Skin of body (tissue), 3 donors: ENCODE measurements at places on chromosomes 5 and 9.

- DNase-seq, result no peak
Observed at GRCh38 chr5:81601919-81602318, 149.0 kb downstream of the SSBP2 start.

DNA sequence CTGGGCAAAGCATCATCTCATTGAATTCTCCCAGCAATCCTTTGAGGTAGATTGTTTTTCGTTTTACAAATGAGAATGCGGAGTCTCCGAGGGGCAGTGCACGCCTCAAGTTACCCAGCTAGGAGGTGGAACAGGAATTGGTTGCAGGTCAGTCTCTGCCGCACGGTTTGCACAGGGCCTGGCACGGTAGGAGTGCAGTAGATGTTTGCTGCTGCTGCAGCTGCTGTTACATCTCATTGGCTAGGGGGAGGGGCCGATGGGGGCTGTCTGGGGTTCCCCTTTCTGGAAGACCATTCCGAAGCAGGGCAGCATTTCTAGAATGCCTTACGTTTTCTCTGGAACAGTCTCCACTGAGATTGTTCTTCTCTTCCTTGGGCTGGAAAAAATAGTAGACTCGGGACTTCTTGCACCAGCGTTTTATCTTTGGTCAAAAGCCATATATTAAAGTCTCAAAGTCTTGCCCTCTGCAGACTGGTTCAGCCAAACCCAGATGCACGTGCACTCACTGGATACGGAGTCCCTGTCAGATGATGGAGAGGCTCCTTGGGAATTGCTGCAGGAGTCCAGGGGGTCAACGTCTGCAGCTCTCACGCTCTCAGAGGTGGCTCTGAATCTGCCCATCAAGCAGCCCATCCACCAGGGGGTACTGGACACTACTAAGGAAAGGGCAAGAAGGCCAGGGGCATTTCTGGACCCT lies 1.2 kb downstream of the USP20 start:
- DNase-seq, result no peak

DNA sequence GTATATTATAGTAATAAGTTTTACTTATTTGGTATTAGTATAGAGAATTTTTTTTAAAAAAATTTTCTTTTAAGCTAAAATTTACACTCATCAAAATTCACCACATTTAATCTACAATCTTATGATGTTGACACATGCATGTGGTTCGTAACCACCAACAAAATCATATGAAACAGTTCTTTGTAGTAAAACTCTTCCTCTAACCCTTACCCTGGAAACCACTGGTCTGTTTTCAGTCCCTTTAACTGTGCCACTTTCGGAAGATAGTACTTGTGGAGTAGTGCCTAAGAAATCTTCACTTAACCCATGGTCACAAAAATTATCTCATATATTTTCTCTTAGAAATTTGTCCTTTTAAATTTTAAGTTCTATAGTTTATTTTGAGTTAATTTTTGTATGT lies 1498.8 kb downstream of the MAT2B start:
- no peak for DNase-seq

DNA sequence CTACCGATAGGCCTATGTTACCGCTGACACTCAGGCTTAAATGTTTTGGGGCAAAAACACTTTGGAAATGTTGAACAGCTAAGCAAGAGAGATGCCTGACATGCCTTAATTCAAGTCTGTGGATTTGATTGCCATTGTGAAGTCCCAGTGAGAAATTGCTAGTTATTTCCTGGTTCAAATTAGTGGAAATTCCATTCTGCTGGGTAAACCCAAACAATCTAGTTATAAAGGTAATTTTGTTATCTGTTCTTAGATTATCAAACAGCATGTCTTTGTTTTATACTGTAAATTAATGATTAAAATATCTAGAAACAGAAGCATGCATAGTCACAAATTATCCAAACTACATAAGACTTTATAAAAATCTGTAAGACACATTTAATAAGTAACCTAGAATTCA lies 96.6 kb downstream of the PJA2 start:
- no peak for DNase-seq

- DNase-seq, result no peak
Observed at GRCh38 chr5:57111993-57112392, 61.9 kb upstream of the GPBP1 start.

- no peak for DNase-seq
Observed at GRCh38 chr9:82668689-82669199, 394.2 kb downstream of the RASEF start.

- no peak for DNase-seq
Observed at GRCh38 chr5:1164696-1165630, 36.4 kb upstream of the SLC6A19 start.

DNA sequence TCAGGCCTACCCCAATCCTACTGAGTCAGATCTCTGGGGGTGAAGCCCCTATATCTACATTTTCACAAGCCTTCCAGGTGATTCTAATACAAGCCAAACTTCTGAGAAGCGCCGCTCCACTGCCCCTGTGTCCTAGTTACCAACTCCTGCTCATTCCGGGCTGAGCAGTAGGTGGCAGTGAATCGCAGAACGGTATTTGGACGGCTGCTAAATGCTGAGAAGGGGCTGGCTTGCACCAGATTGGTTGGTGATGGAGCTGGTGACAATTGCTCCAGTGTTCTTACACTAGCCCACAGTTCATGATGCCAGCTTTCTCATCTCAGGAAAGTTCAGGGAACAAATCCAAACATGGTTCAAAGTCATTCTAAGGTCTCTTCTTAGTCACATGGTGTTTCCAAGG lies 31.1 kb upstream of the FGF1 start:
- peak; percentile 59 for DNase-seq

DNA sequence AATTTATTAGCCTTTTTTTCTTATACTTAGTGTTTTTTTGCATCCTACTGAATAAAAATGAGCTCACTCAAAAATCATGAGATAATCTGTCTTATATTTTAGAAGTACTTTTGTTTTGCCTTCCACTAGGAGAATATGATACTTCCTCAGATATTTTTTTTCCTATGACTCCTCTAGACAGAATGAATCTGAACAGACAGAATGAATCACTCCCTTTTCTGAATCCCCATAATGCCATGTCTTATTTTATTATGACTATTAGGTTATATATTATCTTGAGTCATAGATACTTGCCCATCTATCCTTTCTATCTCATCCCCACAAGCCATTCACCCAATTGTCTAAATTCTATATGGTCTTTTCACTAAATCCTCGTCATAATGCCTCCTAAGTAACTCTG lies 134.6 kb downstream of the BRINP1 start:
- no peak for DNase-seq

DNA sequence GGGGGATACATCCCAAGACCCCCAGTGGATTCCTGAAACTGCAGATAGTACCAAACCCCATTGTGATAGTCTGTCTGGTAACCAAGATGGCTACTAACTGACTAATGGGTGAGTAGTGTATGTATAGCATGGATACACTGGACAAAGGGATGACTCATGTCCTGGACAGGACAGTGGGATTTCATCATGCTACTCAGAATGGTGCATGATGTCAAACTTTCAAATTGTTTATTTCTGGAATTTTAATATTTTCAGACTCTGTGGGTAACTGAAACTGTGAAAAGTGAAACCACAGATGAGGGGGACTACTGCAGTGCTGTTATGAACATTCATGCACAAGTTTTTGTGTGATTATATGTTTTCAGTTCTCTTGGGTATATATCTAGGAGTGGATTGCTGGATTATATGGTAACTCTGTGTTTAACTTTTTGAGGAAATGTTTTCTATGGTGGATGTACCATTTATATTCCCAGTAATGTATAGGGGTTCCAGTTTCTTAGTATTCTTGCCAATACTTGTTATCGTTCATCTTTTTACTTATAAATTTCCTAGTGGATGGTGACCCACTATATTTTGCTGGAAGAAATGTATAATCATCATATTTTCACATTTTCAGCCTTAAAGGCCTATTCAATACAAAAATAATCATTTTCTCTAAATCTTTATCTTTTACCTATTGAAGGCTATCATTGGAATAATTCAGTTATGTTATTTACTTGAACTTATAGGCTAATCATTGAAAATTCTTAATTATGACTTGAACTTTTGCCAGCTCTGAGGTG lies 140.9 kb downstream of the NR3C1 start:
- no peak for DNase-seq

GRCh38 chr9:86942281-86943200 lies 4.8 kb downstream of the GAS1 start:
- peak; percentile 77 for DNase-seq

- DNase-seq, result no peak
Observed at GRCh38 chr9:137053944-137054931, at the start of gene ENTPD2. ENTPD2 (minus strand) TSS chr9:137054061; CDS start chr9:137053997, 64 bp downstream.

- peak; percentile 32 for DNase-seq
Observed at GRCh38 chr5:79936002-79936645, 54.9 kb downstream of the MTX3 start.

DNA sequence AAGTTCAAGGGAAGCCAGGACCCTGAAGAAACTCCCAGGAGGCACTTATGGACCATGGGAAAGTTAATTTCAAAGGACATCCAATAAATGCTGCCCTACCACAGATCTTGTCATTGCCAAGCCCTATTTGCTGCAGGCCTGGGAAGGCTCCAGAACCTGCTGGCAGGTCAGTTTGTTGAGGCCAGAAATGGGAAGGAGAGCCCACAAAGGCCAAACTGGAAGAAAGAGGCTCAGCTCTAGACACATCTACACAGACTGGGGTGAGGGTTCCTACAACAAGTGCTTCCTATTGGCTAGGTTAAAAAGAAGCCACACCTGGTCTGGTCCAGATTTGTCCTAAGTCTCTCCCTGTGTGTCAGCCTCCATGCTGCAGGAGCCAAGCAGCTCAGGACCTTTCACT lies 94.4 kb downstream of the SIL1 start:
- no peak for DNase-seq
